ENCODE measurements at places on chromosomes 2 and 18. TPM values are rescaled to one million over a fixed set of nuclear protein-coding genes. Genes with fewer than 3 reads are reported as not detected.

RGPD4 gene
- total RNA-seq, result not detected

DPP4 gene
- total RNA-seq, result 24.2 TPM

INPP5D gene
- total RNA-seq, result under 0.01 TPM

OTOS gene
- total RNA-seq, result not detected

CFAP65 gene
- not detected for total RNA-seq

EVX2 gene
- total RNA-seq, result not detected

PASK gene
- total RNA-seq, result 4.1 TPM

CROCC2 gene
- not detected for total RNA-seq

HOXD9 gene
- total RNA-seq, result not detected

DOK6 gene
- total RNA-seq, result 2.7 TPM

ASTL gene
- total RNA-seq, result not detected

SERPINB13 gene
- not detected for total RNA-seq

TTL gene
- 44.7 TPM for total RNA-seq

HOXD8 gene
- total RNA-seq, result not detected

BCL11A gene
- 1.7 TPM for total RNA-seq

ORMDL1 gene
- 39.2 TPM for total RNA-seq

IL37 gene
- not detected for total RNA-seq

MOGAT1 gene
- total RNA-seq, result not detected

TAF4B gene
- total RNA-seq, result 0.83 TPM

SPEG gene
- total RNA-seq, result 7.8 TPM

FAM228B gene
- total RNA-seq, result 2.2 TPM

NT5DC4 gene
- total RNA-seq, result not detected

SERPINB4 gene
- total RNA-seq, result not detected

BBS5 gene
- 1.4 TPM for total RNA-seq

Data from IMR-90 (cell line).